Prostate gland (tissue), 2 donors: ENCODE measurements at places on chromosomes 6 and 20.
A peak's percentile ranks its signal among the peaks of the same experiment; 100 is the strongest.

DNA sequence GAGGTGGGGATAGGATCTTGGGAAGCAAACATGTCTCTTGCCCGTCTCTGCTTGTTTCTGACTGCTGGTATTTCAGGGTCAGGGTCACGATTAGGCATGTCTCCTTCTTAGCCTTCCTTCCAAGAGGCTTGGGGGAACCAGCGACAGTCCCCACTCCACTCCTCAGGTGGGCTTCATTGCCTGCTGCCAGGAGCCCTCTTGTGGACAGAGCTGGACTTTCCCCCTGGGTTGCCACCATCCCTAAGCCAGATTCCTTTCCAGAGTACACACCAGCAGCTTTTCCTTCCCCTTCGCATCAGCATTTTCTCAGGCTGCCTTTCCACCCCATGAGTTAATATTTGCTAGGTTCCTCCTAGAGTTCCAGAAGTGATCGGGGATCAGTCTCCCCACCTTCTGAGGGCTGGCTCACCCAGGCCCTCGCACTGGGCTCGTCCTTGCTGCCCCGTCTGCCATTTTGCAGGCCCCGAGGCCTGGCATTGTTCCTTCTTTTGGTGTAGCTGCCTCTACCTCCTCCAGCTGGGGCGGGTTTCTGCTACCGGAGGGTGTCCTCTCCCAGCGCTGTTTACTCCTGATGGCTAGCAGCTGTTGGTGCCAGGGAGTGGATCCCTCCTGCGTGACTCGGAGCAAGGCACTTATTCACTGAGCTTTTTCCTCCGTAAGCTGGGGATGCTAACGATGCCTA, 8.8 kb upstream of the C20orf144 start:
- no peak overlapping the region for H3K4me3 ChIP-seq
- H3K36me3 ChIP-seq: no peaks in the 10 kb centered on the region
- H3K27me3 ChIP-seq: no peaks in the 10 kb centered on the region

DNA sequence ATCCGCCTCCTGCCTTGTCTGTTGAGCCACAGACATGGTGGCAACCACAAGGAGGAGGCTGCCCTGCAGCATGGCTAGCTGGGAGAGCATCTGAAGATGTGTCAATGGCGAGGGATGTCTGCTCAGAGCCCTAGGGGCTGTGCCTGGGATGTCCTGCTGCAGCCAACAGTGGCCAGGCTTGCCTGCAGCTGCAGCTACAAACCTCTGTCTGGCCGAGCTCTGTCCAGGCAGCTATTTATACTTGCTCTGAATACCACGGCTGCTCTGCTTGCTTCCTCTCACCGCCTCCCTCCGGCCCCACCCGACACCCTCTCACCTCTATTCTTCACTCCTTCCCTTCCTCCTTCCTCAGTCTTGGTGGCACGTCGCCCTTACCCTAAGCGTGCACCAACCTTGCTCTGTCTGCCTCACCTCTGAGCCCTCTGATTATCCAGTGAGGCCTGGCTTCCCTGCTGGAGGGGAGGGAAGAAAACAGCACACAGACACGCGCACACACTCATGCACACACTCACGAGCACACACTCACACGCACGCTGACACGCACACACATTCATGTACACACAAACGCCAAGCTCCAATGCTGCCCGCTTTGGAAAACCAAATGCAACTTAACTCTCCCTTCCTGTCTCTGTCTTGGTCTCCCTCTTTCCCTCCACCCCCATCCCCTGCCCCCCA, at the start of gene ANGPT4:
Gene ANGPT4 (minus strand): TSS at position 210 of the 675 bp plus-strand sequence. CDS start 120 bp downstream, at position 90.
- no peaks in the 10 kb centered on the region for H3K4me1 ChIP-seq
- H3K36me3 ChIP-seq: no peaks in the 10 kb centered on the region
- no peak within 1 kb of the TSS for H3K4me3 ChIP-seq
- no peak for DNase-seq

GRCh38 chr20:2967841-2968240, 75.6 kb upstream of the GNRH2 start:
- H3K4me3 ChIP-seq: no peak overlapping the region
- H3K27ac ChIP-seq: no peak overlapping the region
- DNase-seq: no peak
- no peaks in the 10 kb centered on the region for H3K36me3 ChIP-seq
- no peaks in the 10 kb centered on the region for H3K4me1 ChIP-seq

DNA sequence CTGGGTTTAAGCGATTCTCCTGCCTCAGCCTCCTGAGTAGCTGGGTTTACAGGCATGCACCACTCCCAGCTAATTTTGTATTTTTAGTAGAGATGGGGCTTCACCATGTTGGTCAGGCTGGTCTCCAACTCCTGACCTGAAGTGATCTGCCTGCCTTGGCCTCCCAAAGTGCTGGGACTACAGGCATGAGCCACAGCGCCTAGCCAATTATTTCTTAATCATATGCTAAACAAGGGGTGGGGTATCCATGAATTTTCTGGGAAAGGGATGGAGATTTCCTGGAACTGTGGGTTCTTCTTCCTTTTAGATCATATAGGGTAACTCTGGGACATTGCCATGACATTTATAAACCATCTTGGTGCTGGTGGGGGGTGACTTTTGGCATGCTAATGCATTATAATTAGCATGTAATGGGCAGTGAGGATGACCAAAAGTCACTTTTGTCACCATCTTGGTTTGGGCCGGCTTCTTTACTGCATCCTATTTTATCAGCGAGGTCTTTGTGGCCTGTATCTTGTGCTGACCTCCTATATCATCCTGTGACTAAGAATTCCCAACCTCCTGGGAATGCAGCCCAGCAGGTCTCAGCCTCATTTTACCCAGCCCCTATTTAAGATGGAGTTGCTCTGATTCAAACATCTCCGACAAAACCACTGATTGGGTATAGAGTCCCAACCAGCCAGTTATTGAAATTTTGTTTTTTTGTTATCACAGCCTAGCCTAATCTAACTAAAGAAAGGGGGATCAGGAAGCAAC, 29.9 kb upstream of the DDR1 start:
- DNase-seq: no peak
- H3K4me3 ChIP-seq: no peak overlapping the region
- H3K27ac ChIP-seq: no peak overlapping the region
- H3K36me3 ChIP-seq: no peaks in the 10 kb centered on the region

GRCh38 chr20:15986690-15987089, 586.6 kb downstream of the KIF16B start:
- no peaks in the 10 kb centered on the region for H3K27me3 ChIP-seq
- H3K4me1 ChIP-seq: no peaks in the 10 kb centered on the region
- H3K27ac ChIP-seq: no peak overlapping the region
- H3K4me3 ChIP-seq: no peak overlapping the region

- no peak for DNase-seq
- H3K36me3 ChIP-seq: no peaks in the 10 kb centered on the region
- H3K4me1 ChIP-seq: no peaks in the 10 kb centered on the region
These were observed 8.8 kb downstream of the DNPH1 start for GRCh38 chr6:43220439-43220951.

GRCh38 chr6:53565886-53566285, 21.0 kb upstream of the GCLC start:
- H3K27me3 ChIP-seq: no peaks in the 10 kb centered on the region
- no peaks in the 10 kb centered on the region for H3K4me1 ChIP-seq
- no peak overlapping the region for H3K27ac ChIP-seq
- no peak for DNase-seq
- no peaks in the 10 kb centered on the region for H3K36me3 ChIP-seq
- no peak overlapping the region for H3K4me3 ChIP-seq

GRCh38 chr6:13848522-13849150, 34.3 kb upstream of the MCUR1 start:
- no peaks in the 10 kb centered on the region for H3K4me1 ChIP-seq
- no peaks in the 10 kb centered on the region for H3K36me3 ChIP-seq
- no peaks in the 10 kb centered on the region for H3K27me3 ChIP-seq
- H3K4me3 ChIP-seq: no peak overlapping the region
- DNase-seq: peak; percentile 25

GRCh38 chr20:9043364-9043763, 25.5 kb upstream of the PLCB4 start:
- no peaks in the 10 kb centered on the region for H3K4me1 ChIP-seq
- H3K36me3 ChIP-seq: no peaks in the 10 kb centered on the region
- H3K4me3 ChIP-seq: no peak overlapping the region
- no peak overlapping the region for H3K27ac ChIP-seq

GRCh38 chr6:57026001-57026400, 20.5 kb upstream of the KIAA1586 start:
- no peaks in the 10 kb centered on the region for H3K36me3 ChIP-seq
- H3K4me3 ChIP-seq: no peak overlapping the region
- no peaks in the 10 kb centered on the region for H3K27me3 ChIP-seq
- H3K27ac ChIP-seq: no peak overlapping the region
- no peak for DNase-seq

- H3K4me1 ChIP-seq: peaks cover 15% of the 10 kb centered on the region
- H3K36me3 ChIP-seq: no peaks in the 10 kb centered on the region
- peak; percentile 97 for DNase-seq
- no peak overlapping the region for H3K4me3 ChIP-seq
These were observed 14.2 kb downstream of the TRAF3IP2 start for GRCh38 chr6:111591370-111591900.

DNA sequence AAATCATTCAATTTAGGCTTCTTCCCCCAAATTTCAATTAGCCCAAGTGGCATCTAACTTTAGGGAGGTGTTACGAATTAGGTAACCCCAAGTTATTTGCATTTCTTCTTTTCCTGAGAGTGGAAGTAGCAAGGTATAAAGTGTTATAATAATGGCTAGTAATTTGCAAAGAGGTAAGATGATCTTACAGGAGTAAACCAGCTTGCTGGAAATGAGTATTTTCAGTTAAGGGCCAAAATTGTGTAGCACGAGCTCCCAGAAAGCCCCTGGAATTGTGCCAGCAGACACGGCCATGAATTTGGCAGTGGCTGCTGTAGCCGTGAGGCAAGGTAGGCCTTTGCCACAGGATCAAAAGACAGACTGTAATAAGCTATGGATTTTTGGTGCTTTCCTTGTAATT, 38.0 kb downstream of the CITED2 start:
- H3K4me3 ChIP-seq: no peak overlapping the region
- peak; percentile 64 for DNase-seq
- no peaks in the 10 kb centered on the region for H3K36me3 ChIP-seq
- no peak overlapping the region for H3K27ac ChIP-seq

- H3K4me3 ChIP-seq: no peak overlapping the region
- H3K27me3 ChIP-seq: no peaks in the 10 kb centered on the region
- no peak for DNase-seq
- no peak overlapping the region for H3K27ac ChIP-seq
- peaks cover 2% of the 10 kb centered on the region for H3K4me1 ChIP-seq
- H3K36me3 ChIP-seq: no peaks in the 10 kb centered on the region
These were observed 21.0 kb downstream of the KIF13A start for GRCh38 chr6:17966451-17966850.

GRCh38 chr20:23152308-23152892, 66.3 kb upstream of the CD93 start:
- H3K4me1 ChIP-seq: no peaks in the 10 kb centered on the region
- no peak overlapping the region for H3K27ac ChIP-seq
- no peaks in the 10 kb centered on the region for H3K36me3 ChIP-seq

- no peaks in the 10 kb centered on the region for H3K4me1 ChIP-seq
- H3K36me3 ChIP-seq: no peaks in the 10 kb centered on the region
- H3K4me3 ChIP-seq: no peak overlapping the region
- DNase-seq: no peak
These were observed 26.2 kb downstream of the CDYL start for GRCh38 chr6:4802312-4802935.

DNA sequence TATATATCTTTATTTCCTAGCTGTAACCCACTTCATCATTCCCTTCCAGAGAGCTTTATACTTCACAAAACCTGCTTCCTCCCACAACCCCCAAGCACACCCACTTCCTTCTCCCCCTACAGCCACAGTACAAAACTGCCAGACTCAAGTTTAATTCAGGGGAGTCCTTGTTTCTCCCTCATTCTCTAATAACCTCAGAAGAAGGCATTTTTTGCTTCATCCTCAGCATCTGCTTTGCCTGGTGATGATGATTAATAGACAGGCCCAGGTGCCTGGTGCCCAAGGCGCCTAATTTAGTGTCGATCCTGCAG, 414.3 kb downstream of the KIF16B start:
- H3K36me3 ChIP-seq: no peaks in the 10 kb centered on the region
- no peak overlapping the region for H3K4me3 ChIP-seq
- no peak for DNase-seq
- H3K27ac ChIP-seq: no peak overlapping the region

GRCh38 chr20:37346236-37346534, 245 bp downstream of the SRC start:
- H3K36me3 ChIP-seq: no peaks in the 10 kb centered on the region
- H3K27me3 ChIP-seq: no peaks in the 10 kb centered on the region
- DNase-seq: no peak
- peak overlapping the region; percentile 52 for H3K4me3 ChIP-seq

DNA sequence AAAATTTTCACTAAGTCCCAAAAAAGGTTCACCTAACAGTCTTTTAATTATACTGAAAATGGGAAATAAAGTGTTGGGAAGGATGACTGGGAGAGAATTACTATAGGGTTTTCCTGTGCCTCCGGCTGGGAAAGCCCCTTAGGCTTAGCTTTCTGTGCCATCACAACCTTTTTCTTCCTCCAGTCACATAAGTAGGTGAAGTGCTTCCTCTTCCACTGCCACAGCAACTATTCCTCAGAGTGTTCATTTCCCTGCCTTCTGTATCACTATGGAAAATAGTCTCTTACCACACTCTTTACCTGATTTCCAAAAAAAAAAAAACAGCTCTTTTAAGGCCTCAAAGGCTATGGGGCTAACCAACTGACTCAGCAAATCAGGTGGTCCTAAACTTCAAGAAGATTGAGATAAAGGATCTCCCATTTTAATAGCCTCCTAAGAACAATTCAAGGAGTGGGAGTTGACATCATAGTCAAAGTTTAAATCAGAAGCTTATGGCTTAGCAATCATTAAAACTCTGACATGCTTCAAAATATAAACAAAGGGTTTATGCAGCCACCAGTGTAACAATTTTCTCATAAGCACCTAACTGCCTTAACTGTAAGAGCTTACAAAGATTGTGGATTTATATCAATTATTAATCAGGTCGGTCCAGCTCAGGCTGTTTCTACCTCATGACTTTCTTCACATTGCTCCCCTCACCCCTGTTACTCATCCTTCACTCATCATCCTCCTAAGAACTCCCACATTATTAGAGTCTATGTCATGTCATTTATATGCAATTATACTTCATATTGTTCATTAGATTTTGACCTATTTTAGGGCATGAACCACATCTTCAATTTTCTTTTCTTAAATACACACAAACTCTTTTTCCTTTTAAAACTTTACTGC, 95.3 kb downstream of the RNGTT start:
- no peak for DNase-seq
- no peak overlapping the region for H3K4me3 ChIP-seq
- no peaks in the 10 kb centered on the region for H3K27me3 ChIP-seq
- no peaks in the 10 kb centered on the region for H3K36me3 ChIP-seq

DNA sequence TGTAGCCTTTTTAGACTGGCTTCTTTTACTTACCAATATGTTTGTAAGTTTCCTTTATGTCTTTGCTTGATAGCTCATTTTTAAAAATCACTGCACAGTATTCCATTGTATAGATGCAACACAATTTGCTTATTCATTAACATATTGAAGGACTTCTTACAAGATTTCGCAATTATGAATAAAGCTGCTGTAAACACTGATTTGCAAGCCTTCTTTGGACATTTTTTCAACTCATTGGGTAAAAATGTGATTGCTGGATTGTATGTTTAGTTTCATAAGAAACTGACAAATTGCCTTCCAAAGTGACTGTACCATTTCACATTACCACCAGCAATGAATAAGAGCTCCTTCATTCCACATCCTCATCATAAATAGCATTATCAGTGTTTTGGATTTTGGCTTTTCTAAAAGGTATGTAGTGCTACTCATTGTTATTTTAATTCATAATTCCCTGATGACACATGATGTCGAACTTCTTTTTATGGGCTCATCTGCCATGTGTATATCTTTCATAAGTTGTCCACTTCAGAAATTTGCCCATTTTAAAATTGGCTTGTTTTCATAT, 80.7 kb downstream of the TFAP2B start:
- no peak overlapping the region for H3K27ac ChIP-seq
- no peaks in the 10 kb centered on the region for H3K27me3 ChIP-seq
